ENCODE measurements at places on chromosomes 4 and X.

- DNase-seq, result no peak
These were observed 6.8 kb upstream of the SASH3 start for GRCh38 chrX:129772796-129773431.

DNA sequence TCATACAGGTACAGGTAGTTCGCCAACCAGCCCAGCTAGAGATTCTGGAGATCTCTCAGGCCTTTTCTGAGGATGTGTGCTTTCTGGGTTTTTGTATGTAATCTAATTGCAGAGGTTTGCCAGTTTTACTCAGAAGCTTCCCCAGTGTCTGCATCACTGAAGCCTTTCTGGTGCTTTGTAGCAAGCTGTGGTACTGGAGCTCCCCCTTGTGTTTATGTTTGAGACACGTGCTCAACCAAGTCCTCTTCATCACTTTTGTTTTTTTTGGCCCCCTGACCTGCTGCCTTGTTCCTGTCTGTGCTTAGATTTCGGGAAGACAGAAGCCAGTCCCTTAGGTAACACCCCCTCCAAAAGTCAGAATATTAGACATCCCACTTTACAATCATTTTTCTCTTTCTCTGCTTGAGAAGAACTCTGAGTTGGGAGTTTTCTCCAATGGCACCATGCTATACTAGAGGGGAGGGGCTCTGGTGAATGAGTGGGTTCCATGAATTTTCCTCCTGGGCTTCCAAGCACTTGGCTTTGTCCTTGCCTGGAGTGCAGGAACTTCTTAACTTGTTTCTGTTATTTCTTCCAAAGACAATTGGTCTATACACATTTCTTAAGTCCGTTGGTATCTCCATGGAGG, 128.4 kb upstream of the TBC1D9 start:
- DNase-seq, result peak; percentile 50

- no peak for DNase-seq
These were observed 57.2 kb downstream of the ARFIP1 start for GRCh38 chr4:152836936-152837335.

DNA sequence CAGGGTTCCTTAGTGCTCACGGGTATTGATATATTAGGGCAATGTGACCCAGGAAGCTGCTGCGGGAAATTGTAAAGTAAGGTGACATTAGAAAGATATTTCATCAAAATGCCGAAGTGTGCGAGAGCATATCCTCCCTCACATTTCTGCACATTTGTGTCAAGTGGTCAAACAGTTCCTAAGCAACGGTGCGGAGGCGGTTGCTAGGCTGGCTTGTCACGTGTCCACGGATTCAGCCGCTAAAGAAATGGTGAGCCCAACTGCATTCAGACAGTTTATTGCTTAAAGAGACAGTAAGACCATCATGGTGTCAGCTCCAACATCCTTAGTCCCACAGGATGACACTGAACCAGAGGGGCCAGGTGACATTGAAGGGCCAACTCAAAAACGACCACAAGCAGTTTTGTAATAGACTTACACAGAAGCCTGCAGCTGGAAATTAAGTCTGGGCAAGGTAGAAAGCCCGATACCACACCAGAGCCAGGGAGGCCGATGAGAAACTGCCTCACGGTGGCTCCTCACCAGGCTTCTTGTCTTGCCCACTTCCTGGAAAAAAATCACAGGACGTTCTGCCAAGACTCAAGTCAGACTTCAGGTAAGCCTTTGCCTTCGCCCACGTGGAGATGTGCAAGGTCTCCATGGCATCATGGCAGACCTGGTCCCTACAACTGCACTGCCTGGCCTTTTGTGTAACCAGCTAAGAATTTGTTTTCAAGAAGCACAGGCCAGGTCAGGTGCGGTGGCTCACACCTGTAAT, 50.4 kb downstream of the USP11 start:
- DNase-seq, result peak; percentile 44
